Adrenal gland (tissue), 19 donors: ENCODE measurements at places on chromosomes 6 and 20.

- H3K4me1 ChIP-seq = peaks cover 46% of the 10 kb centered on the region
- peak overlapping the region; percentile 99 for H3K27ac ChIP-seq
- DNase-seq = no peak
- no peaks in the 10 kb centered on the region for H3K36me3 ChIP-seq
Observed at GRCh38 chr6:63572747-63573075, 431 bp downstream of the LOC128125822 start.

DNA sequence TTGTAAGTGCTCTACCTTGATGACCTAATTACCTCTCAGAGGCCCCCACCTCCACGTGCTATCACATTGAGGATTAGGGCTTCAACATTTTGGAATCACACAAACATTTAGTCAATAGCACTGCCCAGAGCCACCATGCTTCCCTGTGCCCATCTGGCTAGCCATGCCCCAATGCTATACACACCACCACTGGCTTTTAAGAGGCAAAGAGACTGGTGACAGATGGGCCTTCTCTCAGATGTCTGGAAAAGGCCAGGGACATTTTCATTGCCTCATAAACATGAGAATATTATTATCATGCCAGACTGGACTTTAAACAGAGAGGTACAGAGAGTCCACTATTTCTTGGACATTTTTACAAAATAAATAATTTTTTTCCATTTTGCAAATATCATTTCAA is 29.8 kb downstream of the TRMT6 start:
- no peaks in the 10 kb centered on the region for H3K27me3 ChIP-seq
- H3K4me3 ChIP-seq = no peak overlapping the region
- no peak for DNase-seq
- H3K36me3 ChIP-seq = no peaks in the 10 kb centered on the region

- no peak for DNase-seq
- no peak overlapping the region for H3K4me3 ChIP-seq
- no peaks in the 10 kb centered on the region for H3K27me3 ChIP-seq
Observed at GRCh38 chr6:90173262-90173925, 123.2 kb downstream of the BACH2 start.

DNA sequence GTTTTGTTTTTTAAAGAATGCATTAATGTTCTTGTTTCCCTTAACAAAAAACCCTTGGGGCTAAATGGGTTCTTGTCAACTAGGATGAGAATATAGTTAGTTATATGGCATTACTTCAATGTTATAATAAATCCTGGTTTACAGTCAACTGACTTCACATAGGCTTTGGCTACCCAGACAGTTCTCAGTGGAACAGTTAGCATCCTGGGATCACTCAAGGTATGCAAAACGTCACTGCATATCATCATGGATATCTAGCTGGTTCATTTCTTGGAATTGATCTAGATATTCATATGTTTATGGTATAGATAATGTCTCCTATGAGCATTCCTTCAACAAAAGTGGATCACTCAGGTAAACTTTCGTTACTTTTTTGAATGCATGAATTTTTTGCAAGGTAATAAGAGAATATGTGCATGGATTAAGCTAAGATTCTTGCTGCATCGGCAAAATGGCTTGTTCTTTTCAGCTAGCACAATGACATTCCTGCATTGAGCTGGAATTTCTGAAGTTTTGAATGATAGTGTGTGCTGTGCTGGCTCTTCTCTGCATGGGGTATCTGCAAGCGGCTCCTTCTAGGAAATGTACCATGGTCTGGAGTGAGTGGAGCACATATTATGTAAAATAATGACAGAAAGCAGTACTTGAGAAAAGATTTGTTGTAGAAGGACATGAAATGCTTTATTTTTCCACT is 138.9 kb downstream of the ADGRG6 start:
- H3K4me1 ChIP-seq = no peaks in the 10 kb centered on the region
- H3K27ac ChIP-seq = no peak overlapping the region
- no peak overlapping the region for H3K4me3 ChIP-seq
- no peaks in the 10 kb centered on the region for H3K36me3 ChIP-seq
- no peaks in the 10 kb centered on the region for H3K27me3 ChIP-seq
- no peak for DNase-seq

DNA sequence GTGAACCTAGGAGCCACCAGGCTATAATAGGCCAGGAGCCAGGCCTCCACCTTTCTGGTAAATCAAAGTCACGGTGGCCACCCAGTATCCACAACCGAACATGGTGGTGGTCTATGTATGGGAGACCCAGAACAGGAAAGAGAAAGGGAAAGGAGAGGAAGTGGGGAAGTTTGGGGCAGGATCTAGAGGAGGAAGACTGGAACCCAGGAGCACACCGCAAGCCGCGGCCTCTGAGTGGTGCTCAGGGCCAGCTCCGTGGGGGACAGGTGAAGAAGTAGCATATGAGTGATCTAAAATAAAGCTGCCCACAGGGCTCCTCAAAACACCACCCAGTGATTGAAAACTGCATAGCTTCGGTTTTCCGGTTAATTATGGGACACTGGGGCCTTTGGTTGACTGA is 214.8 kb downstream of the ZDHHC14 start:
- H3K4me1 ChIP-seq = no peaks in the 10 kb centered on the region
- no peak overlapping the region for H3K4me3 ChIP-seq
- no peak overlapping the region for H3K27ac ChIP-seq
- H3K27me3 ChIP-seq = no peaks in the 10 kb centered on the region
- no peak for DNase-seq

DNA sequence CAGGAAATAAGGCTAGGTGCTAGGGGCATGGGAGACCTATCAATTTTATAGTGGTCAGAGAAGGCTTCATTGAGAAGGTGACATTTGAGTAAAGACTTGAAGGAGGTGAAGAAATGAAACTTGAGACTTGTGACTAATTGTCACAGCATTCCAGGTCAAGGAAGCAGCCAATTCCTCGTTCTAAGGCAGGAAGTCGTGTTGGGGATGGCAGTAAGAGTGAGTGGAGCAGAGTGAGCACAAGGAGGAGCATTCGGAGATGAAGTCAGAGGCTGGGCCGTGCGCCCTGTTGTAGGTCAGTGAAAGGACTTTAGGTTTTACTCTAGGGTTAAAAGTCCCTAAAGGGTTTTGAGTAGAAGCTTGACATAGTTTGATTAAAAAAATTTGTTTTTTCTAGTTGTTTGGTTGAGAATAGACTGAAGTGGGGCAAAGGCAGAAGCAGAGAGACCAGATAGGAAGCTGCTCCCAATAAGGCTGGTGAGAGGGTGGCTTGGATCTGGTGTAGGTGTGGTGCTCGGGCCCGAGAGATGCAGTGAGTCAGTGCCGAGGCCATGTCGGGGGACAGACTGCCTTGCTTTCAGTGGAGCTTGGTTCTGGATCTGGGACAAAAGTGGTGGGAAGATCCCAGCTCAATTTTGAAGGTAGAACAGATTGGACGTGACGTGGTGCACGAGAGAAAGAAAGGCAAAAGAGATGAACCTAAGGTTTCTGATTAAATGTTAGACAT is 2.6 kb upstream of the RSPH3 start:
- no peaks in the 10 kb centered on the region for H3K36me3 ChIP-seq
- no peaks in the 10 kb centered on the region for H3K27me3 ChIP-seq
- no peak overlapping the region for H3K27ac ChIP-seq
- H3K4me3 ChIP-seq = no peak overlapping the region
- DNase-seq = no peak

DNA sequence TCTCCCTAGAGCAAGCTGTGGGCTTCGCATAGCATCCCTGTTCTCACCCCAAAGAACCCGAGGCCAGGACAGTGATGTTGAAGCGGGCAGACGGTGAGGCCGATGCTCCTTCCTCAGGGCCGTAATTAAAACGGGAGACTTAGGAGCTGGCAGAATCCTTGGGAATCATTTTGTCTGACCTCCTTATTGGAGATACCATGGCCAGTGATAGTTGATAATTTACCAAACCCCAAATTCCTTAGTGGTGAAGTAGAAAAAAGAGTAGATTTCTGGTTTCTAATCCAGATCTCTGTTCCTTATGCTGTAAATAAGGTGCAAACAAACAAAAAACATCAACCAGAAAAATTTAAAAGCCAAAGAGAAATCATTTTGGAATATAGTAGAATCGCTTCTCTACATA is 361.1 kb upstream of the AGPAT4 start:
- no peaks in the 10 kb centered on the region for H3K36me3 ChIP-seq
- DNase-seq = no peak
- no peak overlapping the region for H3K27ac ChIP-seq
- peaks cover 7% of the 10 kb centered on the region for H3K4me1 ChIP-seq

DNA sequence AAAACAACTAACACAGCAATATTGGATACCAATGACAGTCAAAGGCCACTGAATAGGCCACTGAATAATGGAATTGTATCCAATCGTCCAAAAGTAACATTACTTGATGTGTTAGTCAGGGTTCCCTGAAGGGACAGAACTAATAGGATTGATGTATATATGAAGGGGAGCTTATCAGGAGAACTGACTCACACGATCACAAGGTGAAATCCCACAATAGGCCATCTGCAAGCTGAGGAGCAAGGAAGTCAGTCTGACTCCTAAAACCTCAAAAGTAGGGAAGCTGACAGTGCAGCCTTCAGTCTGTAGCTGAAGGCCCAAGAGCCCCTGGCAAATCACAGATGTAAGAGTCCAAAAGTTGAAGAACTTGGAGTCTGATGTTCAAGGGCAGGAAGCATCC is 571.4 kb downstream of the PRKN start:
- H3K4me3 ChIP-seq = no peak overlapping the region
- H3K36me3 ChIP-seq = no peaks in the 10 kb centered on the region
- H3K4me1 ChIP-seq = no peaks in the 10 kb centered on the region
- DNase-seq = no peak

DNA sequence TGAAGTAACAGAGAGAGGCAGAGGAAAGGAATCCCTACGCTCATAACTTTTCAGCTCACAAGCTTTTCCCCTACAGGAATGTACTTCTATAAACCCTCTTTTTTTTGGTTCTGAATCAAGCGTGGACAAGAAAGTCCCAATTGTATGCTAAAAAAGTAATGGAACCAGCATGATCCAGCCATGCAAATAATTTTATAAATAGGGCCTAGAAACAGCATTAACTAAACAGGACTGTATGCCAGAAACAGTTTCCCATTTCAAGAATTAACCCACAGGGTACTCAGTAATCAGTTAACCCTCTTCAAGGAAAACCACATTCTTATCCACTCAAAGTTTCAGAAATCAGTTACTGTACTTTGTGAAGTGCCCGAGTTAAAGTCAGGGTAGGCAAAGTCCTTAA is 87.0 kb upstream of the HMGCLL1 start:
- DNase-seq = no peak
- no peaks in the 10 kb centered on the region for H3K36me3 ChIP-seq
- no peaks in the 10 kb centered on the region for H3K4me1 ChIP-seq
- H3K27ac ChIP-seq = no peak overlapping the region

DNA sequence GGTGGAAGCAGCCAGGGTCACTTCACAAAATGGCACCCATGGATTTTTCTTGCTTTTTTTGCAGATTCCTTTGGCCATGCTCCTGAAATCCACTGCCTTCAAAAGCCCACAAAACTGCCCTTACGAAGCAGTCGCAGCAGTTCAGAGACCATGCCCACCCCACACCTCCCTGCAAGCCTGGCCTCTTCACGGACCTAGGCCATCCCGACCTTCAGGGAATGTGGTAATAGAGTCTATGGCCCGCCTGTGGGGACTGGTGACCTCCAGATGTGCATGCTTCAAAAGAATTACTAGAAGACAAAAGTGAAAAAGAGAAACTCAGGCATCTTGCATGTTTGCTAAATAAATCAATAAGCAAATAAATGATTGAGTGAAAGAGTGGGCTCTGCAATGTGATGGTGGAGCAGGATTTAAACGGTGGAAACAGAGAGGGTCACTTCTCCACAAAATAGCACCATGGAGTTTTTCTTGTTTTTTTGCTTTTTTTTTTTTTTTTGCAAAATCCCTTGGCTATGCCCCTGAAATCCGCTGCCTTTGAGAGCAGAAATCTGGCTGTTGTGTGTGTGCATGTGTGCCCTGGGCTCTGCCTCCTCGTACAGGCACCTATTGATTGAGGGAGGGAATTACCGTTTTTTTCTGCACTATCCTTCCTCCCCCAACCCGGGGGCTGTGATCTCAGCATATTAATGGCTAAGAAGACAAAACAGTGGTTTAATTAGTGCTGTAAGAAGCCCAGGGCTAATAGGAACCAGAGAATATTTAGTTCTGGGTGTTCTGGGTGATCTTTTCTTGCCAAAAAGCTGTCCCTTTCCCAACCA is 107.4 kb downstream of the PXDC1 start:
- no peak for DNase-seq
- no peaks in the 10 kb centered on the region for H3K4me1 ChIP-seq
- H3K27me3 ChIP-seq = no peaks in the 10 kb centered on the region

DNA sequence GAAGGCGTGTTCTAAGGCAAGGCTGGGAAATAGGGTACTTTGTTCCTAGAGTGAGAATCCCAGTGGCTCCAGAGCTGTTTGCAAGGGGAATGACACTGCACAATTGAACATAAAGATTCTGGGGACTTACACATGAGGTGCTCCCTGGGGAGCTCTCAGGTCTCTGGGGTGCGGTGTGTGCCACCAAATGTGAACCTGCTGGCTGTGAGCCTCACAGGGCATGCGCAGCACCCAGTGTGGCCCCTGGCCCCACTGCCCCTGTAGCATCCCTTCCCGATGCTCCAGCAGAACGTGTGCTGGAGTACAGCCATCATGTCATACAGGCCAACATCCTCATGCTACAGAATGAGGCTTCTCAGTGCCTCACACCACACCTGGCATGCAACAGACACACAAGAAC is 68.2 kb downstream of the TOX2 start:
- H3K4me3 ChIP-seq = no peak overlapping the region
- DNase-seq = no peak
- no peak overlapping the region for H3K27ac ChIP-seq
- H3K36me3 ChIP-seq = no peaks in the 10 kb centered on the region

DNA sequence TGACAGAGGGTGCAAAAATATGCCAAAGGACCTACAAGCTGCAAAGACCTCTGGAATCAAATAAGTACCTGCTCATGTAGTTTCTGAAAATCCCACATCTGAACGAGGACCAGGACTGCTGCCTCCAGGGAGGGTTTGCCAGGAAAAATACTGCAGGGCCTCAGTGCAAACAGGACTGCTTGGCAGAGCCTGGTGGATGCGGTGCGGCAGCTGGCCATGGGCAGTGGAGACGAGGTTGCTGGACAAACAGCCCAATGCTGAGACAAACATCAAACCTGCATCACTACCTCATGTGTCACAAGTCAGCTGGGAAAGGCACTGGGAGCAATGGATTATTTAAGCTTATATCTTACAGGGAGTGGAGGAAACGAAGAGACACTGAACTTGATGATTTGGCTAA is 238.8 kb downstream of the PAX1 start:
- no peak for DNase-seq
- no peaks in the 10 kb centered on the region for H3K4me1 ChIP-seq
- no peak overlapping the region for H3K4me3 ChIP-seq
- no peaks in the 10 kb centered on the region for H3K36me3 ChIP-seq
- H3K27me3 ChIP-seq = no peaks in the 10 kb centered on the region
- no peak overlapping the region for H3K27ac ChIP-seq

DNA sequence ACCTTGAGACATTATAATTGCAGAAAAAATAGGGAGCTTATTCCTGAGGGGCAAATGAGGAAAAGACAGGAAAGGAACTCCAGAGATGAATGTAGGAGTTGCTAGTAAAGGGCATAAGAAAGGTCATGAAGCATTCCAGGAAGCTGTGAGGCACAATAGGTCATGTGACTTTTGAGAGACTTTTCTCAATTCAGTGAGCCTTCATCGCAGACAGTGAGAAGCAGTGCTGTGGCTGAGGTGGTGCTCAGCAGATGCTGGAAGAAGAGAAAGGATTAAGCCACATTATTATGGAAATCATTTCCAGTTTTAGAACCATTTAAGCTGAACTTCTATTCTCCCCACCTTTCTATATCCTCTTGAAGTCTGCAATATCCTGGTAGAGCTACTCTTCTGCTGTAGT is 4.1 kb downstream of the SPTLC3 start:
- H3K4me1 ChIP-seq = peaks cover 15% of the 10 kb centered on the region
- no peak overlapping the region for H3K27ac ChIP-seq
- H3K27me3 ChIP-seq = no peaks in the 10 kb centered on the region
